NCI-H2081 treated with DMSO at 0.1 percent for 48 hours (cell line): ENCODE measurements at places on chromosomes 11 and 22.

DNA sequence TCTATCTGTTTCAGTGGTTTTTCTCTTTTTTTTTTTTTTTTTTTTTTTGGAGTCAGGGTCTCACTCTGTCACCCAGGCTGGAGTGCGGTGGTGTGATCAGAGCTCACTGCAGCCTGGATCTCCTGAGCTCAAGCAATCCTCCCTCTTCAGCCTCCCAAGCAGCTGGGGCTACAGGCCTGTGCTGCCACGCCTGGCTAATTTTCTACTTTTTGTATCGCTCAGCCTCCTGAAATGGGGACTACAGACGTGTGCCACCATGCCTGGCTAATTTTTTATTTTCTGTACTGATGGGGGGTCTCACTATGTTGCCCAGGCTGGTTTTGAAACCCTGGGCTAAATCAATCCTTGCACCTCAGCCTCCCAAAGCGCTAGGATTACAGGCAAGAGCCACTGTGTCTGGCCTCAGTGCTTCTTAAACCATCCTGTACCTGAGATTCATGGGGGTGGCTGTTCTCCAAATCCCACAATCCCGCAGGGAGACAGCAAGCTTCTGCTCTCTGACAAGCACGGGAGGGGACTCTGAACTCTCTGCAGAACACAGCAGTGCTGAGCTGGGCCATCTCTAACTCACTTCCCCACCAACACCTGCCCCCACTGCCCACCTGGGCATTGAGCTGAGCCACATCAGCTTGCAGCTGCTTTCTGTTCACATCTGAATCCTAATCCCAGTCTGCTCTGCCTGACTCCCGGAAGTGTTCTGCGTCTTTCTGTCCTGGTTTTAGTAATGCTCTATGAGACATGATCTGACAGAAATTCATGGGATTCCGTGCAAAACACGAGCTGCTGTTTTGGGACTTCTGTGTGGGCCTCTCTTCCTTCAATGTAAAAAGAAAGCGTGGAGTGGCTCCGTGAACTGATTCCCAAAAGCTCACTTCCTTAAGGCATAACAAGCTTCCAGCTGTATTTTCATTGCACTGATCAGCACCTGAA is 400.0 kb downstream of the LARGE1 start:
- no peak for DNase-seq

GRCh38 chr11:103109818-103110388 is 677 bp downstream of the DYNC2H1 start:
- DNase-seq: no peak

DNA sequence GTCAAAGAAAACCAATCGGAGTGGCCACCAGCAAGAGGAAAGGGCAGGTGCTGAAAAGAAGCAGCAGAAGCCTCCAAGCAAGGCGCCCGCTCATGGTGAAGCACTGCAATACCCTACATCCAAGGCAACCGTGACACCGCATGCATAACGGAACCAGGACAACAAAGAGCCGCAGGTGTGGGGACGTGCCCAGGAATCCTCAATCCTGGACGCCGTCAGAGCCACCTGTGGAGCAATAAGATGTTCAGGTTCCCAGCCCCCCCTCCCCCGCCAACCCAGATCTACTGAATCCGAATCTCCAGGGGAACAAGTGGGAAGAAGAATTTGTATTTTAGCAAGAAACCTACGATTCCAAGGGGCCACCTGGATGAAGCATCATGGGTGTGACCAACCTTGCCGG is 70.8 kb downstream of the SHANK2 start:
- no peak for DNase-seq

GRCh38 chr22:22909605-22910271 is 22.1 kb downstream of the IGLL5 start:
- no peak for DNase-seq

DNA sequence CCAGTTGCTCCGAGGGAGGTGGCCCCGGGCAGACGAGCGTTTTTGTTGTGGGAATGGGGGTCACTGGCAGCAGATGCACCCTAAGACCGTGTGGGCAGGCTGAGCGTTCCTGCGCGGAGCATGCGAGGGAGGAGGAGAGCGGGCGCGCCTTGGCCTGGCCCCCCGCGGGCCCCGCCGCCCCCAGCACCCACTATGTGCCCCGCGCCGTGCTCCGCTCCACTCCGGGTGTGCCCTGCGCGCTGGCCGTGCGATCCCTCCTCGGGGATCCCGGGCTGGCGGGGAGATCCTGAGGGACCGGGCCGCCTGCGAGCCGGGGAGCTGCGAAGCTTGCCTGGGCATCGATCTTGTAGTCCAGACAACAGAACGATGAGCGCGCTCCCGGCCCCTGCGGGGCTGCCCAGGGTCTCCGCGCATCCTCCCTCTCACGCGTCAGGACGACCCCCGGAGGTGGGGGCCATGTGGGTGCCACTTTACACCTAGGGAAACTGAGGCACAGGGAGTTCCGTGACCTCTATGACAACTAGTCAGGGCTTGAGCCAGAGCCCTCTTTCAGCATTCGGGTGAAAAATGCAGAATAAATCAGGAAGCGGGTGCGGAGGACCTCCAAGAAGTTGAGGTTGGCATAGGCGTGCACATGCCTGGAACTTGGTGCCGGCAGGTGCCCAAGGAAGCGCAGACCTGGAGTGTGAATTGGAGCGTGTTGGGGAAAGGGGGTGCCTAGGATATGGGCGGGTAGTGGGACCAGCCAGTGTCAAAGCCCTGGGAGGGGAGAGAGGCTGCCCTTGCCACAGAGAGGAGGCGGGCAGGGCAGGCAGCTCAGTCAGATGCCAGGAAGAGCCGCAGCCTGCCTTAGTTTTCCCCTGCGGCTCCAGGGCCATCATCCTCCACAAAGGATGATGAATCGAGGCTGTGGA is 1.3 kb upstream of the KMT5B start:
- no peak for DNase-seq

DNA sequence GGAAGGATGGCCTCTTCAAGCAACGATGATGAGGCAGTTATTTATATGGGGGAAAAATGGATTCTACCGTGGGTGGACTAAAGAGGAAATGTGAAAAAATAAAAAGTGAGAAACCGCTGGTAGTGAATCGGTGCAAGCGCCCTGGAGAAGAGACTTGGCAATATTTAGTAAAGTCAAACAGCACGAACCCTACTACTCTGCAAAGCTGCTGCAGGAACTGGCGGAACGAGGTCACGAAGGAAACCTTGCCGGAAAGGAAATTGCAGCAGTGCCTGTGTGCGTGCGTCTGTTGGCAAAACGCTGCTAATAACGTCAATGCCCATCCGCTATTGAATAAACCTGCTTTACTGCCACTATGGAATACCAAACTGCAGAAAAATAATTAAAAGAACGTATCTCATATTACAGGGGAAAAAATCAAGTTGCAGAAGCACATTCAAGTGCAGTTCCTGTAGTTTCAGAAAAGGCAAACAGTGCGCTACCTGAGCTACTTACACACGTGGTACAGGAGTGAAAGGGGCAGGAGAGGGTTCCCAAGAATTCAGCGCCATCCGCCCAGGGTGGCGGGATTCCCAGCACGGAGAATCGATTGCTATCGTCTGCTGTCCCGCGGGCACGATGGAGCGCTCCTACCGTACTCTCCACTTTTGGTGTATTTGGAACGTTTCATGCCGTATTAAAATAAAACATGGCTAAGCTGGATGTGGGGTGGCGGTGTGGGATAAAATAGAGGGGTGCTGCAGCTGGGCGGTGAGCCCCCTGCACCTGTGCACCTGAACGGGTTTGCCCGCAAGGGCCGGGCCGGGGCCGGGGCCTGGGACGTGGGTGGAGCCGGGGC is 585 bp upstream of the NADSYN1 start:
- DNase-seq: no peak

DNA sequence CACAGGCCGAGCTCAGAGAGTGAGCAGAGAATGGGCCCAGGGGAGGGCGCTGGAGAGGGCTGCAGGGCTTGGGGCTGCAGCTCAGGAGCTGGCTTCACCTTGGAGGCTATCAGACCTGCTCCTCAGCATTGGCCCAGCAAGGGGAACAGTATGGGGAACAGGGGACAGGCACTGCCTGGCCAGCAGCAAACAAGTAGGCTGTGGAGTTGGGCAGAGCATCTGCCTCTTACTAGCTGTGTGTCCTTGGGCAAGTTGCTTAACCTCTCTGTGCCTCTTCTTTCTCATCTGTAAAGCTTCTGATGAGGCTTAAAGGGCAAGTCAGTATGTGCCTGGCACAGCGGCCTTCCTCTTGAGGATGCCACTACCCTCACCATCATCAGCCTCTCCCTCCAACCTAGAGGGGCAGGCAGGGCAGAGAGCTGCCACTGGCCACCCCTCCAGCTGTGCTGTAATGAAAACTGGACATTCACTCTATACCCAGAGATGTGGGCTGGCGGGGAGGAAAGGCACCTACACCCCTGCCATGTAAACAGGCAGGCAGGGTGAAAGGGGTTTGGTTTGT is 7.5 kb upstream of the CDKN1C start:
- no peak for DNase-seq

- DNase-seq: peak; percentile 32
Measured at GRCh38 chr11:84247926-84248325, 961.8 kb upstream of the CCDC90B start.
